Dermis blood vessel endothelial cell (primary cell): ENCODE measurements at places on chromosomes 6 and 20. TPM values are rescaled to one million over a fixed set of nuclear protein-coding genes. Genes with fewer than 3 reads are reported as not detected.

DNA sequence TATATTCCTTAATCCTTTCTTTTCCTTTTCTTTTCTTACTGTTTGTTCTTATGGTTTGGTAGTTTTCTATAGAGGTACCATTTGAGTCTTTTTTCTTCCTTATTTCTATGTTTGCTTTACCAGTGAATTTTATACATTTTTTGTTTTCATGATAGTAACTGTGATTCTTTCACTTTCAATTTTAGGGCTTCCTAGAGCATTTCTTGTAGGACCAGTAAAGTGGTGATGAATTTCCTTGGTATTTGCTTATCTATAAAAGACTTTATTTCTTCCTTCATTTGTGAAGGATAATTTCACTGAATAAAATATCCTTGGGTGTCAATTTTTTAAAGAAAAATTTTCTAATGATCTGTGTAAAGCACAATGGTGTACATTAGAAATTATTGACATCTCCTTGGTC, 637.4 kb downstream of the CD109 start:
- DNase-seq: no peak

GPSM3 gene
- total RNA-seq: 3.1 and 8.7 TPM in 2 replicates

RNF144B gene
- total RNA-seq: 77.1 and 89.2 TPM in 2 replicates

DNA sequence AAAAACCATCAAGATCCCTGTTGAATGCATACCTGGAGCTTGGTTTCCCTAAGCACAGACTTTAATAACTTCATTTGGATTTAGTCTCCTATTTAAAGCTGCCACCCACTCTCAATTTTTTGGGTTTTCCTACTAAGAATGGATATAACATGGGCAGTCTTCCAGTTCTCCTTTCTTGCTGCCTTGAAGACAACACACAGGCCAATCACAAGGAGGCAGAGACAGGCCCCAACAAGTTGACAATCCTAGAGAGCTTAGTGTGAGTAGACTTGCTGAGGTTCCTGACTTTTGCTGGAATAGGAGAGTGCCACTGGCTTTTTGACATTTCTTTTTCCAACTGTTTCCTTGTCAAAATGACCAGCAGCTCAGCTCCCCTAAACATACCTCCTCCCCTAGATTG, 112.3 kb upstream of the ESR1 start:
- no peak for DNase-seq

DNA sequence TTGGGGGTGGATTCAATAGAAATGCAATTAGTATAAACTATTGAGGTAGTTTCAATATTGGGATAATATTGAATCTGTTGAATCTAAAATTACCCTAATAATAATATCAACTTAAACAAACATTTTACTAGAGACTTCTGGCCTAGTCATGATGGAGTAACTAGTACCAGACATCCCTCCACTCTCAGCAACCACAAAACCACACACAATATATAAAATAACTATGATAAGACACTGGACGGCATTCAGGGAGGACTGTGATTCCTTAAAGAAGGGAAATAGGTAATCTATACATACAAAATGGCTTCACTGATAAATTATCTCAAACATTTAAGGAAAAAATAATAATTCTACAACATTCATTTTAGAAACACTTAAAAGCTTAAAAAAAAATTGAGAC, 38.9 kb upstream of the TMEM14A start:
- no peak for DNase-seq

TOMM34 gene
- total RNA-seq: 16.8 and 22.2 TPM in 2 replicates

UNC5CL gene
- 0.14 and 0.17 TPM in 2 replicates for total RNA-seq

SLPI gene
- total RNA-seq: 0.70 and 2.0 TPM in 2 replicates

NTSR1 gene
- total RNA-seq: 0.05 TPM in 1 of 2 replicates, not detected in the other

HDGFL1 gene
- total RNA-seq: not detected in 2 replicates

MAPK13 gene
- total RNA-seq: 5.6 and 8.9 TPM in 2 replicates

- peak; percentile 10 for DNase-seq
Measured at GRCh38 chr20:8602389-8603116, 466.3 kb upstream of the PLCB4 start.

DNA sequence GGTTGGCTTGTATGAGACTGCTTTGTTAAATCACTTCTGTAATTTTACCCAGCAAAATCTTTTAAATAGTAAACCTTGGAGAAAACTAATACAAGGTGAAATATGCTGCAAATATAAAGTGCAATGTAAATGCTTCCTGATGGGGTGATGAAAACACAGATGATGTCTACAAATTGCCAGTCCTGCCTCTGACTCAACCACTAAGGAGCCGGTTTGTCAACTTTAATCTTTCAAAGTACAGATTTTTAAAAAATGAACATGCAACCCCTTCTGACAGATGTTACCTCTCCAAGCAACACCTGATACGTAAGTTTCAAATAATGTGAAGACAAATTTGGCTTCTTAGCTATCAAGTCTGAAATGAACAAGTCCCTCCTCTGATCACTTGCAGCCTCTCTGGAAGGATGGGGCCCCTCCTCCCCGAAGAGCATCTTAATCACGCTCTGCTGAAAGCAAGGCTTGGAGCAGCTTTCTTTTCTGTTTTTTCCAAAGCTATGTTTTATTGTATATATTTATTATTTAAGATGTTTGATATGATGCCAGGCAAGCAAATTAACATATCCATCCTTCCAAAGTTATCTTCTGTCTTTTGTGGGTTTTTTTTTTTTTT, 196.0 kb downstream of the MYLK4 start:
- no peak for DNase-seq

- DNase-seq: peak; percentile 77
Measured at GRCh38 chr20:11676630-11677287, 240.9 kb upstream of the BTBD3 start.

DNA sequence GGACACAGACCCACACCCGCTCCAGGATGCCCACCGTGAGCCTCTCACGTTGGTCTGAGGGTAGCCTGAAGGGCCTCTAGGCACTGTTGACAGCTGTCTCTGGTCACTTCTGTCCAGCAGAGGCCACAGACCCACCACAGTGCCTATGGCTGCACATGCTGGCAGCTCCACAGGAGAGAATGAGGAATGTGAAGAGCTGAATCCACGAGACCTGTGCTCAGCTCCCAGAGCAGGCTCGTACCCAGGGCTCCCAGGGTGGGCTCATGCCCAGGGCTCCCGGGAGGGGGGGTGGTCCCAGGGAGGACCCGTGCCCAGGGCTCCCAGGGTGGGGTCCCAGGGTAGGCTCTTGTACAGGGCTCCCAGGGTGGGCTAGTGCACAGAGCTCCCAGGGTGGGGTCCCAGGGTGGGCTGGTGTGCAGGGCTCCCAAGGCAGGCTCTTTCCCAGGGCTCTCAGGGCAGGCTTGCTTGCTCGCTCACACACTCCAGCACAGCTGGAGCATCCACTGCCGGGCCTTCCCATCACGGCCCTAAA, 201.0 kb downstream of the SYNDIG1 start:
- no peak for DNase-seq

DNA sequence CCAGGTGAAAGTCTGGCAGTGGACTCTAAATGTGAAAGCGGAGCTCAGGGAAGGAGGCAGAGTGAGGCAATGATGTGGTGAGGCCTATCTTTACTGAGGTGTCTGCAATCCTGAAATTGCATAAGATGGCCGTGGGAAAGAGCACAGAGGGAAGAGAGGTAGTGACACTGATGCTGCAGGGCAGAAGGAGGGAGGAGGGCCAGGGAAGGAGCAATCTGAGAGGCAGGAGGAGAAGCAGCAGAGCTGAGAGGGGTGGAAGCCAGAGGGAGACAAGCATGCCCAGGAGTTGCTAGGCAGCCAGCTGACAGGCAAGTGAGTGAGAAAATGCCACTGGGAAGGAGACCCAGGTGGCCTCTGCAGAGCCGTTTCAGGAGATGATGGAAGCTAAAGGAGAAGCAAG, 97.4 kb upstream of the CNR1 start:
- DNase-seq: no peak

- DNase-seq: no peak
Measured at GRCh38 chr6:2639896-2640295, 110.8 kb downstream of the MYLK4 start.

DNA sequence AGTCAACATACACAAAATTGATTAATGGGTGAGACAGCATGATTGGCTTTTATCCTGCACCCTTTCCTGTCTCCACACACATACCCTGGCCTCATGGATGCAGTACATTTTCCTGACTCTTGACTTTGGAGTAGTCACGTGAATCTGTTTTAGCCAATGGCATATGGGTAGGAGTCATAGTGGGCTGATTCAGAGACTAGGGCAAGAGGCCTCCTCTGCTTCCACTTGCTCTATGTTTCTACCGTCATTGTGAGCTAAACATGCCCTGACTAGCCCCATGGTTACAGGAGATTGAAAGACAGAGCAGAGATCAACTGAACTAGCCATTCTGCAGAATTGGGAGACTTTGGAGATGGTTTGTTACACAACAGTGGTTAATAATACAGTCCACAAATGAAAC, 850.0 kb downstream of the DHX35 start:
- no peak for DNase-seq

COL11A2 gene
- 0.28 and 0.34 TPM in 2 replicates for total RNA-seq

DNA sequence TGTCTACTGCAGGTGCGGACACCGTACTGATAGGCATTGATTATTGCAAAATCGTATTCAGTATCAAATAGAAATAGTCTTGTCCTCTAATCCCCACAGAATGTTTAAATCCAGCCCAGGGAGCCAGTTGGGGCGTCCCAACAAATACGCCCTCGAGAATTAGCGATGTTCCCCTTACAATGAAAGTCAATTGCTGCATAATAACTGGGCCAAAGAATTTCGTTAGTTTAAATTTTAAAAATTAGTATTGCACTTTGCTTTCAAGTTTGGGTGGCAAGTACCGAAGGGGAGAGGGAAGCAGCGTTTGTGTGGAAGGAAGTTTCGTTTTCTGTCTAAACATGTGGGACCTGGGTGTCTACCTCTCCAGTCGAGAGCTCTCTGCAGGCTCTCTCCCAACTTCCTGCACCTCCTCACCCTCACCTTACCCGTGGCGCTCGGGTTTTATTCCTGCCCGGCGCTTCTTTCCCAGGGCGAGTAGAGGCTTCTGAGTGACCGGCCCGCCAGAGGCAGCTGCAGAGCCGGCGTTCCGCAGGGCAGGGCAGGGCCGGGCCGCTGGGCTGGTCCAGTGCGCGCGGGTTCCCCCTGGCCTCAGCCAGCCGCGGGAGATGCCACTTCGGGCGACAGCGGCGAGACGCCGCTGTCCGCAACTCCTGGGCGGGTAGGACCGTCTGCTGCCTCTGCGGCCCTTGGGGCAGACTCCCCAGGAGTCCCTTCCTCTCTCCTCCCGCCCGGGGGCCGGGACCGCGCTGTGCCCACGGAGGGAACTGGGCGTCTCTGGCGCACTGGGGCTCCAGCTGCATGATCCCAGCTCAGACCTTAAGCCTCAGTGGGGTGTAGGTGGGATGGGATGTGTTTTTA, 862 bp upstream of the TFAP2C start:
- no peak for DNase-seq

DNA sequence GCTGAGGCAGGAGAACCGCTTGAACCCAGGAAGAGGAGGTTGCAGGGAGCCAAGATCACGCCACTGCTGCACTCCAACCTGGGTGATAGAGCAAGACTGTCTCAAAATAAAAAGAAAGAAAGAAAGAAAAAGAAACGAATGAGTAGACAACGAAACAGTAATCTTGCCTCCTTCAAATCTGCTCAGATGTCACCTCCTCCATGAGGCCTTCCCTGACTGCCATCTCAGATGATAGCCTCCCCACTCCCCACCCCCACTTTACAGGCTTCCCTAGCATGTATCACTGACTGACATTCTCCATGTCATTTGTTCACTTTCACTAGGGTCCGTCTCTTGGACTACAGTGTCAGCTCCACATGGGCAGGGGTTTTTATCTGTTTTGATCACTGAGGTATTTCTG, 36.4 kb downstream of the C20orf203 start:
- no peak for DNase-seq

DNA sequence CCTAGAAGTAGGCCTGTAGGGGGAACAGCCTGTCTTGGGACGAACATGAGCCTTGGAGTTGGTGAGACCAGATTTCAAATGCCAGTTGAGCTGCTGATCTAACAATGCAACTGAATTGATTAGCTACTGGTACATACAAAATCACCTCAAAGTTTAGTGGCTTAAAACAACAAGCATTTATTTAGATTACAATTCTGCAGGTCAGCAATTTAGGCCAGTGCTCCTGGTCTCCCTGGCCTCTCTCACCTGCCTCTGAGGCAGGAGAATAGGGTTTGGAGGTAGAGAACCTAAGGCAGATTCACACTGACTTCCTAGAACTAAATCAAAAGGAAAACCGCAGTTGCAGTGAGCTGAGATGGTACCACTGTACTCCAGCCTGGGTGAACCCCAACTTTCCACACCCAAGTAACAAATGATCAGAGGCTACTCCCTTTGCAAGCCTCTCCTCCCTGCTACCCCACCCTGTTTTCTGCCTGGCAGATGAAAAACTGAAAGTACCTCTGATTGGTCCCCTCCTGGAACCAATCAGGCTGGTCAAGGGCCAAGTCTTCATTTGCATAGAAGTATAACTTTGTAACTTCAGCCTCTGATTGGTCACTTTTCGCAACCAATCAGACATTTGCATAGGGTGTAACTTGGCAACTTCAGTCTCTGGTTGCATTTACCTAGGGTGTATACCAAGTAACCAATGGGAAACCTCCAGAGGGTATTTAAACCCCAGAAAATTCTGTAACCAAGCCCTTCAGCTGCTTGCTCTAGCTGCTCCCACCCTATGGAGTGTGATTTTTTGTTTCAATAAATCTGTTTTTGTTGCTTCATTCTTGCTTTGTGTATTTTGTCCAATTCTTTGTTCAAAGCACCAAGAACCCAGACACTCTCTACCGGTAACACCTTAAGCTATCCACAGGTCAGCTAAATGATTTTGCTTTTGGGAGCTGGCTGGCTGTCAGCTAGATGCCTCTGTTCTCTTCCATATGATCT, 8.1 kb upstream of the UBR2 start:
- DNase-seq: no peak

DNA sequence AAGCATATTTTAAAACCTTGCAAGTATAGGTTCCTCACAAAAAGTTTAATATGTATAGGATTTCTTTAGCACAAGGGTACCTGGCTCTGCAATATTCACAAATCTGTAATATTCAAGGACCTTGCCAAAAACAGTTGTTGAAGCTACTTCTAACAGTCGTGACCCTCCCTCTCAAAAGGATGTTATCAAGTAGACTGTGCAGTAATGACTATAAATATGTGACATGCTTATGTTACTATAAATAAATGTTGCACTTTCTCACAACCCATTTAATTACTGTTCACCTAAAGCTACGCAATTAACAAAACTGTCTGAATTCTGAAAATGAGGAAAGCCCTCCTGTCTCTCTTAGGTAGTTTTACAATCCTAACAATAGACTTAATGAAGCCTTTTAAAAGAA, 41.8 kb downstream of the FYN start:
- DNase-seq: no peak

GRCh38 chr6:108102965-108103364, 28.4 kb upstream of the OSTM1 start:
- DNase-seq: no peak

LGSN gene
- total RNA-seq: not detected in 2 replicates

- no peak for DNase-seq
Measured at GRCh38 chr6:112289038-112289566, 34.7 kb upstream of the LAMA4 start.

PRL gene
- total RNA-seq: not detected in 2 replicates

GRCh38 chr6:54864272-54864671, 17.7 kb downstream of the FAM83B start:
- no peak for DNase-seq

DNA sequence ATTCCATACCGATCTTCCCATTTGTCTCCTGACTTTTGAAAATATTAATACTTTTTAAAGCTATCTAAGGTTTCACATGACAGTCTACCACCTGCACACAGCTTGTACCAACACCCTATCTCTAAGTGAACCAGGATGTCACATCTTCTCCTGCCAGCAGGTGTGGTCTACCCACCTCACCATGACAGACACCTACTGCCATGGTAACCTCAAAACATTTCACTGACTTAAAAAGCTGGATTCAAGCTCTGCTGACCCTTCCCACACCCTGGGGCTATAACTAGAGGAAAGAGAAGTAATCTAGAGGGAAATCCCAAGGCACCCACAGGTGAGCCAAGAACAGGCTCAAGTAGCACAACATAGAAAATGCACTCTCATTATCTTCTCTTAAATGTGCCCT, 1.2 kb downstream of the SLC17A3 start:
- no peak for DNase-seq

FKBP1C gene
- 0.17 and 4.4 TPM in 2 replicates for total RNA-seq
